ENCODE measurements at places on chromosomes 11 and 22. TPM values are rescaled to one million over a fixed set of nuclear protein-coding genes. Genes with fewer than 3 reads are reported as not detected.

MFRP gene
- polyA plus RNA-seq = not detected

SULT4A1 gene
- polyA plus RNA-seq = 49.2 TPM

APOBEC3F gene
- not detected for polyA plus RNA-seq

HOATZ gene
- not detected for polyA plus RNA-seq

LRRC10B gene
- polyA plus RNA-seq = not detected

PPME1 gene
- polyA plus RNA-seq = 34.9 TPM

OR52N4 gene
- polyA plus RNA-seq = not detected

APOA1 gene
- 12.6 TPM for polyA plus RNA-seq

MRPL49 gene
- polyA plus RNA-seq = 13.7 TPM

SLC3A2 gene
- 27.1 TPM for polyA plus RNA-seq

LPXN gene
- 3.8 TPM for polyA plus RNA-seq

PIH1D2 gene
- polyA plus RNA-seq = 7.2 TPM

TYR gene
- polyA plus RNA-seq = not detected

CTSW gene
- not detected for polyA plus RNA-seq

INPP5J gene
- 2.9 TPM for polyA plus RNA-seq

EXPH5 gene
- 6.3 TPM for polyA plus RNA-seq

CDHR5 gene
- polyA plus RNA-seq = not detected

USH1C gene
- not detected for polyA plus RNA-seq

GLYAT gene
- not detected for polyA plus RNA-seq

CCDC87 gene
- polyA plus RNA-seq = not detected

OR51I1 gene
- polyA plus RNA-seq = not detected

SPDYC gene
- polyA plus RNA-seq = not detected

PRR5 gene
- polyA plus RNA-seq = 0.50 TPM

UBQLNL gene
- not detected for polyA plus RNA-seq

OR51B2 gene
- not detected for polyA plus RNA-seq

SMDT1 gene
- polyA plus RNA-seq = 149 TPM

OR52I1 gene
- polyA plus RNA-seq = not detected

TOP3B gene
- 0.09 TPM for polyA plus RNA-seq

MRGPRX3 gene
- polyA plus RNA-seq = not detected

OR5F1 gene
- polyA plus RNA-seq = not detected

DBX1 gene
- polyA plus RNA-seq = not detected

UCP3 gene
- polyA plus RNA-seq = 0.58 TPM

IGLL1 gene
- polyA plus RNA-seq = not detected

MMP11 gene
- polyA plus RNA-seq = not detected

RFPL3 gene
- not detected for polyA plus RNA-seq

SLC22A12 gene
- not detected for polyA plus RNA-seq

P2RY6 gene
- polyA plus RNA-seq = not detected

NRXN2 gene
- polyA plus RNA-seq = 3.1 TPM

LGR4 gene
- polyA plus RNA-seq = 137 TPM

SAA4 gene
- not detected for polyA plus RNA-seq

C11orf16 gene
- polyA plus RNA-seq = not detected

PATE2 gene
- polyA plus RNA-seq = not detected

KCNJ1 gene
- polyA plus RNA-seq = 4.3 TPM

All from Purkinje cell (primary cell).